Right kidney (tissue), 9 donors: ENCODE measurements at places on chromosomes 2 and 18.

DNA sequence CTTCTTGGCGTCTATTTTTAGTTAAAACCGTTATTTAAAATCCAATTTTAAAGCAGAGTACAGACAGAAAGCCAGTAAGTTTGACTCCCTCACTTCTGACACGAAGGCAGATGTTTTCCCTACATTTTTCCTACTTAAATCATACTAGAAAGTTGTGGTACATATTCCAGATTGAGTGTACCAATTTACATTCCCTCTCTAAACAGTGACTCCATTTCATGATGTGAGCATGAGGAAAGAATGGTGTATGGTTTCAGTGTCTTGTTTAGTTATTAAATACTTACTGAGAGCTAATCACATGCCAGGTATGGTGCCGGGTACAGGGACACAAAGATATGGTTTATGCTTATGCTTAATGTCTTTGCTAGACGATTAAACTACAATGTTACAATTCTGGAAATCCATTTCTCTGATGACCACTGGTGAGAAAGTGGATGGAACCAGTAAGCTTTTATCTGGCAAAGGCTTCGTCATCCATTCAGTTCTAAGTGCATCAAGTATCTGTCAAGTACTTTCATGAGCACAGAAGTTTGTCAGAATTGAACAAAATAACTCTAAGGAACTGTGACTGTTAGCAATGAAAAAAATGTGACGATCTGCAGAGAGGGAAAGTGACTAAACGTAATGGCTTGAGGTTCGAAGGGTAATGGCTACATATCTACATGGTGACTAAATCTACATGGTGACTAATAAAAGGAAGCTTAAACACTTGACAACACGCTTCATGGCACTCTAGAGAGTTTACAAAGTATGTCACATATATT lies 25.7 kb downstream of the MAP4K3 start:
- no peak for DNase-seq

DNA sequence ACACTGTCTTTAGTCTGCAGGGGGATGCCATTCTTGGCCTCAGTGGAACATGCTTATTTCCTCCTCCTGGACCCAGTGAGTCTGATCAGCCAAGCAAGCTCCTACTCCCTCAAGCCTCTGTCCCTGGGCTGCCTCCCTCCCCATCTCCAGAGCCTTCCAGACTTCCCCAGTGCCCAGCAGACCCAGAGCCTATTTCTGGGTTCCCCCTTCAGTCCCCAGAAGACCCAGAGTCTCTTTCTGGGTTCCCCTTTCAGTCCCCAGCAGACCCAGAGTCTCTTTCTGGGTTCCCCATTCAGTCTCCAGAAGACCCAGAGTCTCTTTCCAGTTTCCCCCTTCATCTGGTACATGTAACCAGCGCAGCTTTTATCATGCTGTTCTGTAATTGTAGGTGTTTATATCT lies 17.0 kb upstream of the PKDCC start:
- no peak for DNase-seq

DNA sequence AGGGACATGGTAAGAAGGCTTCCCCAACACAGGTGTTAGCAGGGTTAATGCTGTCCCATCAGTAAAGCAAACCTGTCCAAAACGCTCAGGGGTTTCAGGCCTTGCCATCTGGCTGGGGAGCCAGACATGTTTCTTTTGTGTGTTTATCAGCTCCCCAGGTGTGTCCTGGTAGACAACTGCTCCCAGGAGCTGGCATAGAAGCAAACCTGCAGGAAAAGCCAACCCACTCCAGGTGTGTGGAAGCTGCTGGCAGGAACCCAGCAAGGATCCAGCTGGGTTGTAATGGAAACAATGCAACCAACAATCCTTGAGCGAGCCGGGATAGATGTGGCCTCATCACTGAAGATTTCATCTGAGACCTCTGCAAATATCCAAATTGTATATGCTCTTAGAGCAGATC lies 123.1 kb downstream of the RAB3GAP1 start:
- no peak for DNase-seq

- no peak for DNase-seq
These were observed 246.9 kb downstream of the ACKR3 start for GRCh38 chr2:236816197-236817170.

DNA sequence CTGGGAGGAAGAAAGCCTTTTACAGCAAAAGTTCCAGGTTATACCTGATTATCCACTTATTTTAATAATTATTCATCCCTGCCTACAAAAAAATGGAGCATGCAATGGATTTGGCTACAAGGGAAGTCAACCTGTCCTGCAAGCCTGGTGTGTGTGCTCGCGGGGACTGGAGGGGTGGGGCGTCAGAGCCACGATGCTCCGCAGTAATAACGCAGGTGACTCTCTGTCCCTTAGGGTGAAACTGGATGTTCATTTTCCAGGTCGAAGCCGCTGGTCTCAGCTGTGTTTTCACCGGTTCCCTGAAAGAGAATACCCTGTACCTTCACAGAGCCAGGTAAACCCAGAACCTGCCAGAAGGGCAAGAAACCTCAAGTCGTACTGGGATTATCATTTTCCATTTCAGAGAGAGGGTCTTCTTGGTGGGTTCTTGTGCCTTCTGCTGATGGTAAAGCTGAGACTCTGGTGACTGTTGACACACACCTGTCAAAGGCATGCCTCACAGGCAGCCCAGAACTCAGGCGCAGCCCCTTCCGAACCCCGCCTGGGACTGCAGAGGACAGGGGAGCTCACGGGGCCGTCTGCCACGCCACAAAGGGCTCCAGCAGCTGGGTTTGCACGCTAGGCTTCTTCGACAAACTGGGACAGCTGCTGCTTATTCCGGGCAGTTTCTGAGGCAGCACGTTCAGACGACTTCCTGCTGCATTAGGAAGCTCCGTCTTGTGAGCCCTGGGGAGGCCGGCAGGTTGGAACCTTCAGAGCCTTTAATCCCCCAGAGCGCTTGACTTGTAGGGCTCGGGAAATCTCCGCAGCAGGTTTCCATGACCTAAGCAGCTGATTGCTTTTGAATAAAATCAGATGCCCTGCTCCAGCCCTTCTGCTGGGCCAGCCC lies 58.6 kb downstream of the KCNG2 start:
- peak; percentile 29 for DNase-seq

- no peak for DNase-seq
These were observed 30.4 kb upstream of the C2orf66 start for GRCh38 chr2:196839574-196839973.

GRCh38 chr18:64115881-64116280 lies 33.0 kb downstream of the LINC00305 start:
- no peak for DNase-seq

DNA sequence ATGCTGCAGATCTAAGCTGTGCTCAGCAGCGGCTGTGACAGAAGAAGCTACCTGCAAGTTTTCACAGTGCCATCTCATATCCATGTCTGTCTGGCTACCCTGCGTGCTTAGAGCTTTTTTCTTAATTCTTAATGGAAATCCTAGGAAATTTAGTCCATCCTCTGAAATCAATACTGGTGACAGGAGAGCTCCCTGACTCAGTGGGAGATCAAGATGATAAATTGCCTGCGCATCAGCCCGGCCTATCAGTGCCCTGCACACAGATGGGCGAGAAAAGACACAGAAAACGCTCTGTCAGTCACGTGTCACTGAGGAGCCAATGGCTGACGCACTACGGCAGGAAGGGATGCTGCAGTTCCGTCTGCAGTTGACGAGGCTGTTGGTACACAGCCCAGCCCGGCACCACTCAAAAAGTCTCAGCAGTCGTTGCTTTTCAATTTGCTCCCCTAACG lies 819.6 kb upstream of the FSHR start:
- peak; percentile 63 for DNase-seq

- no peak for DNase-seq
These were observed 10.7 kb upstream of the RBM45 start for GRCh38 chr2:178101321-178102079.

- DNase-seq: no peak
These were observed 441.8 kb downstream of the ZEB2 start for GRCh38 chr2:144078106-144078505.

DNA sequence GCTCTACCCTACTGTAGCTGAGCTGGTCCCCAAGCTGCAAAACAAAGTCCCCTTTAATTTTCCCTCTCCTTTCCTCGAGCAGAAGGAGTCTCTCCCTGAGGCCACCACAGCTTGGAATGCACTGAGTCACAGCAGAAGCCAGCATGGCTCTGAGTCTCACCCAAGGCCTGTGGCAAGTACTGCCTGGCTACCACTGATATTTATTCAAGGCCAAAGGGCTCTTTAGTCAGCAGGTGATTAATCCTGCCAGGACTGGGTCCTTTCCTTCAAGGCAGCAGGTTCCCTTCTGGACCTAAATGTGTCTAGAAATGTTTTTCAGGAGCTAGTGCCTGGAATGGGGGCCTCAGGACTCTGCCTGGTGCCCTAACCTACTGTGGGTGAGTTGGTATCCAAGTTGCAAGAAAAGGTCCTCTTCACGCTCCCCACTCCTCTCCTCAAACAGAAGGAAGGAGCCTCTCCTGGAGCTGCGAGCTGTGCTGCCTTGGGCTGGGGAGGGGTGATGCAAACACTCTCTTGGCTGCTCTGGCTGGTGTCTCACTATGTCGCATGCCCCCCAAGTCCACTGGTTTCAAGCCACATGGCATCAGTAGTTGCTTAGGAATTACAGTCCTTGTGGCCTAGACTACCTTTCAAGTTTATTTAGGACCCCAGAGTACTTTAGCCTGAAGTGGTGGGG lies 53.4 kb downstream of the CD28 start:
- DNase-seq: no peak

DNA sequence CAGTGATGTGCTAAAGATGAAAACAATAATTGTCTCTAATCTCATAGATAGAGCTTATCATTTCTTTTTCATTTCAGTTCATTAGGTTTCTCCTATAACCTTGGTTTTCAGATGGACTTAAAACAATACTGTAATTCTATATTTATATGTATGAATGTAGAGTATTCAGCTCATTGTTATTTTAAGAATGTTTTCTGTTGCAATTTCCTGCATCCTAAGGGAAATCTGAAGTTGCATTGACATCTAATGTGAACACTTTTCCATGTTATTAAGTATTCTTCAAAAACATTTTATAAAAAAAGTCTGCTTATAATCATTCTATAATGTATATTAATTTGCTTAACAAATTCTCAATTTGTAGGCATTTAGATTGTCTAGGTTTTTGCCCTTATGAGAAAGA lies 288.9 kb downstream of the XIRP2 start:
- DNase-seq: no peak

GRCh38 chr2:129296806-129297205 lies 682.7 kb upstream of the RAB6C start:
- peak; percentile 21 for DNase-seq

GRCh38 chr2:127421116-127421800 lies 3.0 kb downstream of the PROC start:
- DNase-seq: no peak
